ENCODE measurements at places on chromosomes 5 and 9.

DNA sequence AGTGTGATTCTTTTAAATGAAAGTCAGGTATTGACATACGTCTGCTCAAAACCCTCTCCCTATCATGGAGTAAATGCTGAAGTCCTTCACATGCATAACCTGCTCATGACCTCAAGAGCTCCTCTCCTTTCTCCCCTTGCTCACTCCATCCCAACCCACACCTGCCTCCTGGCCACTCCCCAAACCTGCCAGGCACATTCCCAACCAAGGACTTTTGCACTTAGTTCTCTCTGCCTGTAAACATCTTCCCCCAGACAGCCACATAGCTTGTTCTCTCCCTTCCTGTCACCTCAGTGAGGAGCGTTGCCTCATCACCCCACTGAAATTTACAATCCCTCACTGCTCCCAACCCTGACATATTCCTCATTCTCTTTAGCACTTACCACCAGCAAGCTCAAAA lies 8.7 kb downstream of the SETD9 start:
- no peak for DNase-seq

DNA sequence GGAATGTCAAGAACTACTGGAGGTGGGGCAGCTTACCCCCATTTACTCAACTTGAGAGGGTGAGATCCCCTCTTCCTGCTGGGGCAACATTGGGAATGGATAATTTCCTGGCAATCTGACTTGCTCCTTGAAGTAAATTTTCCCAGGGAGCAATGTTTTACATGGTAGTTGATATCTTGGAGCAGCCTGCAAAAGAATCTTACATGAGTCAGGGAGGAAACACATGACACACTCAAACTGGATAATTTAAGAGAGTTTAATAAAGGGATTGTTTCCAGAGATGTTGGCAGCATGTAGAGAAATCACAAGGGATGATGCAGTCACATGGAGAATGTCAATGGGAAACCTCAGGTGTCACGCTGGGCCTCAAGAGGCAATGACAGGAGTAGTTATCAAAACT lies 212.5 kb downstream of the GAS1 start:
- no peak for DNase-seq

- no peak for DNase-seq
Observed at GRCh38 chr5:73939557-73939956, 313.6 kb downstream of the ARHGEF28 start.

DNA sequence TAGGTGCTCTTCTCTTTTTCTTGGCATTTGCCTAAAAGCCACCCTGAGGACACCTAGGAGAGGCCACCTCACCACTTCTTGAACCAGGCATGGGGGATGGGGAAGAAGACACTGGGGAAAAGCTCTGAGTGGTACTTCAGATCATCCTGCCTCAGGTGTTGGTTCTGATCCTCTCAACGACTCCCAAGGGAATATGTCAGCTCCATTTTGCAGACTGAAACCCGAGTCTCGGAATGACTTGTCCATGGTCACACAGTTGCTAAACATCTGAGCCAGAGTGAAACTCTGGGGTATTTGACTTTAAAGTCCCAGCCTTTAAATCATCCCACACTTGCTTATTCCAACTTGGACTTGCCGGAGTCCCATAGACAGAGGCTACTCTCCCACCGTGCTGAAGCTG lies 120.6 kb upstream of the GABRP start:
- no peak for DNase-seq

DNA sequence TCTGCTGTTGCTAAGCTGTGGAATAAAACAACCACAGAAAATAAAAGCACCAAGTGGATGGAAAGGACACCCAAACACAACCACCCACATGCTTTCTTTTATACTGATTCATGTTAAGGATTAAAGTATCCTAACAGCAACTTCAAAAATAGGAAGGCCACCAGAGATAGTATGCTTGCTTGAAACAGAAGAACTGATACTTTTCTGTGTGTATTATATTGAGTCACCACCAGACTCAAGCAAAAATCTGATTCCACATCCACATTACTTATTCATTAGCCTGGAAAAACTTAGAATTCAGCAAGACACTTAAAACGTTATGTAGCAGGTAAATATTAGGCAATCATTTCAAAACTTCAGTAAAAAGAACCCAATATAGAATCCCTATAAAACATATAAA lies 52.3 kb downstream of the ZDHHC21 start:
- DNase-seq, result no peak

- DNase-seq, result no peak
Observed at GRCh38 chr9:98356953-98357690, 101.7 kb upstream of the TBC1D2 start.
